K562 (cell line): ENCODE measurements at places on chromosomes 6 and 20. TPM values are rescaled to one million over a fixed set of nuclear protein-coding genes. Genes with fewer than 3 reads are reported as not detected.

GRCh38 chr20:64053841-64054661 is 4.6 kb upstream of the SOX18 start:
- peak; percentile 61 for DNase-seq

DNA sequence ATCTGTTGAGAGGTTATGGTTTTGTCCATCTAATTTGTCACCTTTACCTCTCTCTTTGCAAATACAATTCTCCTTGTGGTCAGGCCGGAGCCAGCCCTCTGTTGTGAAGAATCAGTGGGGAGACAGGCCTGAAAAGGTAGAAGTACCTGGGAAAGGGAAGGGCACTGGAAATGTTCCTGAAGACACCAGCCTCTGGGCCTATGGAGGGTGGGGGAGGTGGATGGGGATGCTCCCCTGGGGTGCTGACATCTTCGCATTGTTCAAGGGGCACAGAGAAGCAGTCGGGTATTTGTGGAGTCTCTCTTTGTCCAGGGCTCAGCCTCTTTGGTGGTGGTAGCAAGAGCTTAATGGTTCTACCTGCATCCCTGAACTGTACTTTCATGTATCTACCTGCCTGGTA is 24.4 kb upstream of the AFDN start:
- DNase-seq, result no peak

CSTF1 gene
- 44.4 and 48.9 TPM in 2 replicates for total RNA-seq

- no peak for DNase-seq
Measured at GRCh38 chr6:41153451-41153850, 696 bp downstream of the TREML1 start.

- no peak for DNase-seq
Measured at GRCh38 chr6:155341130-155341828, 27.0 kb upstream of the TFB1M start.

DNA sequence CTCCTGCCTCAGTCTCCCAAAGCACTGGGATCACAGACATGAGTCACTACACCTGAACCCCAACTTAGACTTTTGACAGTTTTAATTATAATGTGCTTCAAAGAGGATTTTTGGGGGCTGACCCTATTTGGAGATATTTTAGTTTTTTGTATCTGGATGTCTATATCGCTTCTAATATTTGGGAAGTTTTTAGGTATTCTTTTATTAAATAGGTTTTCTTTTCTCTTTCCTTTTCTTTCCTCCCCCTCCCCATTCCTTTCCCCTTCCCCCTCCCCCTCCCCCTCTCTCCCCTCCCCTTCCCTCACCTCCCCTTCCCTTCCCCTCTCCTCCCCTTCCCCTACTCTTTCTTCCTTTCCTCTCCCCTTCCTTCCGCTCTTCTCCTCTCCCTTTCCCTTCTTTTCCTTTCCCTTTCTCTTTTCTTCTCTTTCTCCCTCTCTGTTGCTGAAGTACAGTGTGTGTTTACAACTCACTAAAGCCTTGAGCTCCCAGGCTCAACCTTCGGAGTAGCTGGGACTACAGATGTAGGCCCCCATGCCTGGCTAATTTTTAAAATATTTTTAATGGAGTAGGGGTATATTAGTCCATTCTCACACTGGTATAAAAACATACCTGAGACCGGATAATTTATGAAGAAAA is 24.4 kb upstream of the NKX2-4 start:
- DNase-seq, result no peak

DNA sequence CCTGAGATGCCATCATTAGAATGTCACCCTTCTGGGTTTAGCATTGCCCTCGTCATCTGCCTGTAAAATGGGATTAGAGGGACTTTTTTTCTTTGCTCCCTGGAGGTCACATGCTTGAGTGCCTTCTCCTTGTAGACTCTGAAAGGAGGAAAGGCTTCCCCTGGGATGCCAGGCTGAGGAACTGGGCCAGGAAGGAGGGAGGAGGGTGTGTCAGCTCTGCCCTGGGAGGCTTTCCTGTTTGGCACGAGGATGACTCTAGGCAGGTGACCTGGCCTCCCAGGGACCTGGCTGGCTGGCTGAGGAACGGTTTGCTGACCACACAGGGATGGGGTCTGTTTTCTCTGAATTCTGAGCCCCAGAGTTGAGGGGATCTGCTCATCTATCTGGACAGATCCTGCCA is 137.9 kb upstream of the RNF24 start:
- no peak for DNase-seq

- no peak for DNase-seq
Measured at GRCh38 chr6:70629929-70630328, 37.8 kb upstream of the SMAP1 start.

ATXN1 gene
- total RNA-seq, result 0.60 and 0.63 TPM in 2 replicates

DNA sequence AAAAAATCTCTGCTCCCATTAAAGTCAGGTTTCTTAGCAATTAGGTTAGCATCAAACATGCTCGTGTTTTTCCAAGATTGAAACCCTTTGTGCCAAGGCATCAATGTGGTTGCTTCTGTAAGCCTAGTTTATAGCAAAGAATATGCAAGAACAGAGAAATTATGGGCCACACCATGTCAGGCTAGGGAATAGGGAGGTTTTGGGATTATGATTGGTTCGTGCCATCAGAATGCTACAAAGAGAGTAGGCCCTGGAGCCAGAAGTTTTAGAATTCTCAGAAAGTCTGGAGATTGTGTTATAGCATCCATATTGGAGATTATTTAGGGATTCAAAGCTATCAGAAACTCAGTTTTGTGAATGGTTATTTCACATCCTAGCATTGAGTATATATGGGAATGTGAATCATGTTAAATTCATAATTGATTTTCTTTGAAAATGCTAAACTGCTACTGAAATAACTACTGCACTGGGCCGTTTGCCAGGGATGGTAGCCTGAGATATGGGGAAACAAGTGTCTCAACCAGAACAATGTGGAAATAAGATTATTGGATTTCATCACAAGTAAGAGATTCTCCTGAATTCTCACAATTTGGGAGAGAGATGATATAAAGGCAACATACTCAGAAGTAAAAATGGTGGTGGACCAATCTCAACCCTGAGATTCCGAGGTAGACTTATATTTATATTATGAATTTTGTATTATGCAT is 45.3 kb downstream of the ZNF292 start:
- DNase-seq, result no peak

DNA sequence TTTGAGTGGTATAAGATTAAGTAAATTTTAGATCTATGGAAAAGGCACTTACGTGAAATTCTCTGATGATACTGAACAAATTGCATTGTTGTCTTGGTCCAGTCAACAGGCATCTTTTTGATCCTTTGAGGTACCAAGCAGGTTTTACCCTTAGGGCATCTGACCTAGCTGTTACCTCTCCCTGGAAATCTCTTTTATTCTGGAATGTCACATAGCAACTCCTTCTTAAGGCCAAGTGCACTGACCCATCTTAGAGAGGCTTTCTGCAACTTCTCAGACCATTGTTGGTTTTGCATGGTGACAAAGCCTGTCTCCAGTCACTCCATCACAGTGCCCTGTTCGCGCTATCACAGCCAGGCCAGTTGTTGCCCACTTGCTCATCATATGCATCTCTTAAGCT is 42.0 kb downstream of the TPD52L1 start:
- DNase-seq, result no peak

- DNase-seq, result no peak
Measured at GRCh38 chr6:8958894-8959511, 523.7 kb upstream of the SLC35B3 start.

LINC00237 gene
- total RNA-seq, result not detected in 2 replicates

- no peak for DNase-seq
Measured at GRCh38 chr6:159446340-159446739, 246.7 kb downstream of the SOD2 start.

- no peak for DNase-seq
Measured at GRCh38 chr20:53312957-53313356, 280.7 kb downstream of the ZNF217 start.

TRIM15 gene
- total RNA-seq, result 1.2 TPM in 2 replicates

GHRH gene
- not detected in 2 replicates for total RNA-seq

GRCh38 chr6:157574851-157575424 is 193.9 kb downstream of the ZDHHC14 start:
- no peak for DNase-seq
